ENCODE measurements at places on chromosomes 5 and 9. TPM values are rescaled to one million over a fixed set of nuclear protein-coding genes. Genes with fewer than 3 reads are reported as not detected.

Gene FOXI1
- not detected for total RNA-seq

Gene N4BP3
- total RNA-seq, result 3.5 TPM

Gene FBLL1
- total RNA-seq, result 0.11 TPM

Gene NR4A3
- 0.17 TPM for total RNA-seq

Gene FUT7
- total RNA-seq, result not detected

Gene SLC36A3
- not detected for total RNA-seq

Measured in Daoy (cell line).